Head of caudate nucleus (tissue), 42 donors: ENCODE measurements at places on chromosomes 3 and 15.

DNA sequence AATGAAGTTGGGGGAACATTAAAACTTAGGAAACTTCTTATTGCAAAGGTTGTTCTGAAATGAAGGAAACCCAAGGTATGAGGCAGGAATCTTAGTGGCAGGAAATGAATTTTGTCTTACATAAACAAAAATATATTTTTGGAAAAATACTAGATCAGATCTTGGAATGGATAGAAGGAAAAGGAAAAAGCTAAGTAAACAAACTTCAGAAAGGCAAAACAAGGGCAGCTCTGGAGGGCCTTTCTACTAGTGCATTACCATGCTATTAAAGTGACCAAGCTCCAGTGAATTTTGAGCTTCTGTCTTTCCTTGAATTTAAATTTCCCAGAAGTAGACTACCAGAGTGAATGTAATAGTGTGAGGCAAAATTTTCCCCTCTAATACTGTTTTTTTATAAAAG, 13.6 kb downstream of the ARL6 start:
- DNase-seq: no peak

DNA sequence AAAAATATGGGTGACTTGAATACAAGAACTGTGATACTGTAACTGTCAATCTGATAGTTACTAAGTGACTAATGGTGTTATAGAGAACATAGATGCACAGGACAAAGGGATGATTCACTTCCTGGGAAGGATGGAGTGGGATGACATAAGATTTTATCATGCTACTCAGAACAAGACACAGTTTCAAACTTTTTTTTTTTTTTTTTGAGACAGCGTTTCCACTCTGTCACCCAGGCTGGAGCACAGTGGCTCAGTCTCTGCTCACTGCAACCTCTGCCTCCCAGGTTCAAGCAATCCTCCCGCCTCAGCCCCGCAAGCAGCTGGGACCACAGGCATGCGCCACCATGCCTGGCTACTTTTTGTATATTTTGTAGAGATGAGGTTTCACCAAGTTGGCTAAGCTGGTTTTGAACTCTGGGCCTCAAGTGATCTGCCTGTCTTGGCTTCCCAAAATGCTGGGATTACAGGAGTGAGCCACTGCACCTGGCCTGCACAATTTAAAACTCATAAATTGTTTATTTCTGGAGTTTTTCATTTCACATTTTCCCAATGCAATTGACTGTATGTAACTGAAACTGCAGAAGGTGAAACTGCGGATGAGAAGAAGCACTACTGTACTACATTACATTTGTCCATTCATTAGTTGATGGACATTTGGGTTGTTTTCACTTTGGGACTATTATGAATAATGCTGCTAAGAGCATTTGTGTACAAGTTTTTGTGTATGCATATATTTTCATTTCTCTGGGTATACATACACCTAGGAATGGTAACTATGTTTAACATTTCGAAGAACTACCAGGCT, 40.6 kb downstream of the ADIPOQ start:
- no peak for DNase-seq

DNA sequence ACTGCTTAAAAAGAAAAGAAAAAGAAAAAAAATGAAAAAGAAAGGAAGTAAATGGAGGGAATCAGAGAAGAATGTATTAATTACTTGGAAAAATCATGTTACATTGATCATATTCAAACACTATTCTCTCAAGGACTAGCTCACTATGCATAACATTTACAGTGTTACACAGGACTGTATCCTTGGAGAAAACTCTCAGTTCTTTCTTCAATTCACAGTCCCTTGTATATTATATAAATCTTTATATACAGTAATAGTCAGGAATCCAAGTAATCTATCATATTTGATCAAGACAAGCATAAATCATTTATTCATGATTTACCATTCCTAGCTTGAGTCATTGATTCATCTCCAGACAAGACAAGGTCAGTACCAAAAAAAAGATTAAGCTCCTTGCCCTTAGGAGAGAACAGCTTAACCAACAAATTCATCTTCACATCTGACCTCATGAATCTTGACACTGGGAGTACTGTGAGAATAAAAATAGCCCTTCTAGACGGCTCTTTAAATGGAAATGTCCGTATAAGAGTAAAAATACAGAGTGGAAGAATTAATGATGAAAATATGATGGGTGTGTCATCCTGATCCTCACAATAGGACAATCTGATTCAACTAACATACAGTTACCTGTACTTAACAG, 980.4 kb downstream of the NAALADL2 start:
- DNase-seq: no peak

GRCh38 chr3:78698431-78698830, 1069.4 kb downstream of the ROBO1 start:
- no peak for DNase-seq

- DNase-seq: no peak
Observed at GRCh38 chr3:49611719-49612118, 57.4 kb downstream of the BSN start.

- no peak for DNase-seq
Observed at GRCh38 chr15:75449585-75450306, 1.7 kb downstream of the SIN3A start.

DNA sequence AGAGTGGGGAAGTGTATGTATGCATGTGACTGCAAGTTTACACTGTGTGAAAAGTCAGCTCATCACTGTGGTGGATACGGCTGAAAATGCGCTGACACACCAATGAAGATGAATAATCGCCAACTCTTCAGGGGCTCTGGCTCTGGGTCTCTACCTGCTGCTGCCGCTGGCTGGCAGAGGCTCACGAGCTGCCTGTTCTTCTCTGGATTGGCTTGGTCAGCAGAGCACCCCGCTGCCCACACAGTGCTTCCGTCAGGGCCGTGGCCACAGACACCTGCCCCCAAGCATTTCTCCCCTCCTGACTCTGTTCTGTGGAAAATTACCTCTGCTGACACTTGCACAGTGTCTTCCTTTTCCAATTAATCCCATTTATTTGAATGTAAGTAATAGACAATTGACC, 215.5 kb downstream of the GAP43 start:
- DNase-seq: no peak

- DNase-seq: no peak
Observed at GRCh38 chr15:34359416-34359815, 7.6 kb downstream of the LPCAT4 start.

DNA sequence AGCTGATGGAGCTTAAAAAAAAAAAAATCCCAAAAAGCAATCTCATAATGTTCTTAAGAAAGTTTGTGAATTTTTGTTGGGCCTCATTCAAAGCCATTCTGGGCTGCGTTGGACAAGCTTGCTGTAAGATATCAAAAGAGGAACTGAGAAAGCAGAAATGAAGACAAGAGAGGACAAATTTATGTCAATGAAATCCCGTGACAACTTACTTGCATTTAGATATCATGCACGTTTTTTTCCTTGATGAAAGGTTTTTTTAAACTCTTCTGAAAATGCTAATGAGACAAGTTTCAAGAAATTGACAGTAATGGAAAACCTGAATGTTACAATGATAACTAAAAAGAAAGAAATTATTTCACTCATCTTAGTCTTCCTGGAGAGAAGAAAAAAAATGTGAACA, 662.9 kb downstream of the SQOR start:
- no peak for DNase-seq

DNA sequence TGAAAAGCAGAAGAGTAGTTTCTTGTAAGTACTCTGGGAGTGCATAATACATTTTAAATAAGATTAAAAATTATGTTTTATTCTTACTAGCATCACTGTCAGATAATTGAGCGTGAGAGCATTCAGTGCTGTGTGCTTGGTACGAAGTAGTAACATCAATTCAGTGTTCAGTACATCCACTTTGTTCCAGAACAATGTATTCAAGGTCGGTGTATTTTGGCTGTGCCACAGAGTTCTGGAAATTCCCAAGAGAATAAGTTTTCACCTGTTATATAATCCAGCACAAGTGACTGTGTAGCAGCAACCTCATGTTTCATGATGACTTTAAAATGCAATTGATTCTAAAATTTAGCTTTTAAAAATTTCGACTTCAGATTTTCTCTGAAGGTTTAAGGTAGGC, 130.6 kb downstream of the IGF1R start:
- no peak for DNase-seq

- no peak for DNase-seq
Observed at GRCh38 chr3:65745306-65745705, 293.4 kb downstream of the MAGI1 start.

DNA sequence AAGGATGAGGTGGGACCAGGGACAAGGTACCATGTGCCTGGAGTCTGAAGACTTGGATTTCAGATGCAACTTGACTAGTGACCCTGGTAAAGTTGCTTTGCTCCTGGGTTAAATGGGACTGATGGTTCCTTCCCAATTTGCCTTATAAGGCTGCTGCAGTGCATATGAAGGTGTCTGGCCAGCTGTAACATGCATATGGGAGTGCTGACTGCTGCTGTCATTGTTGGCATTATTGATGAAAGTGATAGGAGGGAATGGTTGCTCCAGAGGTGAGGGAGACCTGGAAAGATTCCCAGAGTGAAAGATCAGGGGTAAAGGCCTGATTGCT, 20.5 kb downstream of the CYP8B1 start:
- DNase-seq: no peak

- DNase-seq: no peak
Observed at GRCh38 chr15:96262549-96263489, 67.7 kb upstream of the NR2F2 start.

- no peak for DNase-seq
Observed at GRCh38 chr3:18469775-18470174, 44.6 kb upstream of the SATB1 start.

- no peak for DNase-seq
Observed at GRCh38 chr3:126480861-126481260, 5.2 kb upstream of the ZXDC start.

- no peak for DNase-seq
Observed at GRCh38 chr3:39105687-39106063, 1.8 kb downstream of the GORASP1 start.

GRCh38 chr3:9045371-9045770, 82.1 kb upstream of the RAD18 start:
- DNase-seq: no peak

- DNase-seq: no peak
Observed at GRCh38 chr3:56900801-56901200, 99.1 kb upstream of the ARHGEF3 start.

GRCh38 chr15:36066757-36067156, 512.7 kb upstream of the CDIN1 start:
- no peak for DNase-seq

GRCh38 chr3:196193736-196194541, 17.3 kb downstream of the ZDHHC19 start:
- no peak for DNase-seq

GRCh38 chr3:48407542-48408099, 22.3 kb downstream of the PLXNB1 start:
- no peak for DNase-seq

- DNase-seq: no peak
Observed at GRCh38 chr3:95280711-95281352, 1218.0 kb downstream of the NSUN3 start.

GRCh38 chr15:56969265-56969895, 50.9 kb downstream of the TCF12 start:
- no peak for DNase-seq

GRCh38 chr3:50102558-50102957, 13.8 kb downstream of the RBM5 start:
- DNase-seq: no peak

- DNase-seq: no peak
Observed at GRCh38 chr15:40881351-40881750, 7.3 kb upstream of the RHOV start.

DNA sequence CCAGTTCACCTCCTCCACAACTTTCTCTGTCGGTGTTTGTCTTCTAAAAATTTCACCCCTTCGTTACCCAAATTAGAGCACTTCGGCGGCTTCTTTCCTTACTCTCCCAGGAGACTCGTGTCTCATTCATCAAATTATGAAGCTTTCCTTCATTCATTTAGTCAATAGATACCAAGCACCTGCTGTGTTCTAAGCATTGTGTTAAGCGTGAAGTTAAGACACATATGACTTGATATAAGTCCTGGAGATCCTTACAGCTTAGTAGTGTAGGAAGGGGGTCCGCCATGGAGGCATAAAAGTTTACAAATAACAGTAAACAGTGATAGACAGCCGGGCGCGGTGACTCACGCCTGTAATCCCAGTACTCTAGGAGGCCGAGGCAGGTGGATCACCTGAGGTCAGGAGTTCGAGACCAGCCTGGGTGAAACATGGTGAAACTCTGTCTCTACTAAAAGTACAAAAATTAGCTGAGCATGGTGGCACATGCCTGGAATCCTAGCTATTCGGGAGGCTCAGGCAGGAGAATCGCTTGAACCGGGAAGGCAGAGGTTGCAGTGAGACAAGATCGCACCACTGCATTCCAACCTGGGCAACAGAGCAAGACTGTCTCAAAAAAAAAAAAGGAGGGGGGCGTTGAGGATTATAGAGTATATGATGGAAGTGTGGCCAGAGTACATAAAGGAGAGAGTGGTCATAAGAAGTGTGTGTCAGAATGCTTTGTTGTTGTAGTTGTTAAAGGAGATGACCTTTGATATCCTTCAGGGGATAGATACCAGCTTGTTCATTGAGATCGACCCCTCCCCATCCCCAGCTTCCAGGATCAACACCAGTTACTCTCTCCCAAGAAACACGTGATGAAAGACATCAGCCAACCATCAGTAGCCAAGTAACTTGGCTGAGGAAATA, 744 bp upstream of the CCDC32 start:
- no peak for DNase-seq

GRCh38 chr15:72732086-72732485, 46.1 kb downstream of the BBS4 start:
- DNase-seq: no peak

GRCh38 chr3:128285042-128285966, 132.0 kb downstream of the EEFSEC start:
- DNase-seq: no peak

DNA sequence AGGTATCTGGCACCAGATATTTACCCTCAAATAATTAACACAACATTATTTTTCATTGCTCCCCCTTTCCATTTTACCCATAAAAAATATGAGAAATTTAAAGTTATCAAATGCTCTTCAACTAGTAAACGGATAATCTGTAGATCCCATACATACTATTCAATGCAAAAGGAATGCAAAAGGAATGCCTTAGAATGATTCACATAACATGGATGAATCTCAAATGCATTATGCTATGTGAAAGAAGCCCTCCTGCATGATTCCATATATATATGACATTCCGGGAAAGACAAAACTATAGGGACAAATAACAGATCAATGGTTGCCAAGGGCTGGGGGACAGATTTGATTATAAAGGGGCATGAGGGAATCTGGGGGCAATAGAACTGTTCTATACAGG, 195.7 kb downstream of the STT3B start:
- no peak for DNase-seq

DNA sequence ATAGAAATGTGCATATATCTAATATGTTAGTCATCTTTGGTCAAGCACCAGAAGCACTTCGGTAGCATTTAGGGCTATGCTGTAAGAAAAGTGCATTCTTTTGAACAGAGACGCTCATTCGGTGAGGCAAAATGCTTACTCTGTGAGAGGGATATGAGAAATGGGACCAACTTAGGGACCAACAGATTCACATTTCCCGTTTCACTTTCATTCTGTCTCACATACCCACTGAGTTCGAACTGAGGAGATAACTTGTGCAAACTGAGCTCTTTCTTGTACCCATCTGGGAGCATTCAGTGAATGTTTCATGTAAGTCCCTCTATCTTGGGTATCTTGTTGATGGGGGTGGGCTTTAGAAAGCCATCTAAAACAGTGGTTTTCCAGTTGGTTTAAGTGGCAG, 135.3 kb downstream of the FEZF2 start:
- no peak for DNase-seq

- no peak for DNase-seq
Observed at GRCh38 chr3:84634668-84635067, 324.1 kb upstream of the CADM2 start.
